ENCODE measurements at places on chromosomes 7 and 10.

GRCh38 chr7:121541457-121541856 is 145.3 kb upstream of the FAM3C start:
- no peak for DNase-seq

DNA sequence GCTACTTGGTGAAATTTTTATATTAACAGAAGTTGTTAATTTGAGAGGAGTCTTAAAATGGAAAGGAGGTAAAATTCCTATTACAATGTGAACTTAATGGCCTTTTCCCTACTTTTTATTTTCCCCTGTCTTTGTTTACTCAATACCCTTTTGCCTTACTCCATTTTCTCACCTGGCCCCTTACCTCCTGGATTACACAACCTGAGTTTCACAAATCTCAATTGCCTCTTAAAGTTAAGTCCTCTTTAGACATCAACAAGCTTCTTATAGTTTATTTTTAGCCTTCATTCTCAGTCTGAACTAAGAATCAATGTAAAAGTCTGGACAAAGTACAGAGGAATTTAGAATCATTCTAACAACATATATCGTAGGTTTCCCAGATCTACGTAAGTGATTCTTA is 247.0 kb downstream of the PCDH15 start:
- DNase-seq: peak; percentile 36

GRCh38 chr7:96320442-96320841 is 1.5 kb downstream of the SLC25A13 start:
- DNase-seq: no peak

- no peak for DNase-seq
These were observed 182.1 kb upstream of the CDC14C start for GRCh38 chr7:48742079-48742798.

- DNase-seq: no peak
These were observed 445 bp upstream of the PVRIG start for GRCh38 chr7:100219271-100219737.

DNA sequence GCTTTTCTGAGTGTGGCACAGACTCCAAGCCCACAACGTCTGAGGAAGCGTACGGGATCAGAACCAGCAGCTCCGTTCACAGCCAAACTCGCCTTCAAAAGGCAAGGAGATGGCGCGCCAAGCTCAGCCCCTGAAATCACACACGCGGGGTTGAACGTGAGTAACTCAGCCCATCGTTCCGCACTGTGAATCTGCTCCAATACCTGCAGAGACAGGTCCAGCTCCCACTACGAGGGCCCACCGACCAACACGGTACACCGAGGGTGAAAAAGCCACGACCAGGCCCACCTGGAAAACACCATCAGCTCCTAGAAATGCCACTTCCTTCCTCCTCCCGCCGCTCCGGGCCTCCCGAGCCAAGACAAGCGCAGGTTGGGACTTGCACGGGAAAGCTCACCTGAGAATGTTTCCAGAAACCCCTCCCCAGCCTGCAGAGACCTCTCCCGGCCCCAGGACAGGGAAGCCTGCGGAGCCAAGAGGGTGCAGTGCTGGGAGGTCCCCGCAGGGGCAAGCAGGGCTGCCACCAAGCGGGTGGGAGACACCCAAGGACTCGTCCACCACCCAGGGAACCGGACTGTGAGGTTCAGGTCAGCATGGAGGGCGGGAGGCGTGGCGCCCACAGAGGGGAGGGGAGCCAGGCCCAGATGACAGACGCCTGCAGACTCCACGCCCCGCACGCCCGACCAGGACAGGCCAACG is 93.9 kb upstream of the PDGFA start:
- DNase-seq: no peak

- DNase-seq: no peak
These were observed 10.0 kb upstream of the PCGF5 start for GRCh38 chr10:91210435-91210834.

DNA sequence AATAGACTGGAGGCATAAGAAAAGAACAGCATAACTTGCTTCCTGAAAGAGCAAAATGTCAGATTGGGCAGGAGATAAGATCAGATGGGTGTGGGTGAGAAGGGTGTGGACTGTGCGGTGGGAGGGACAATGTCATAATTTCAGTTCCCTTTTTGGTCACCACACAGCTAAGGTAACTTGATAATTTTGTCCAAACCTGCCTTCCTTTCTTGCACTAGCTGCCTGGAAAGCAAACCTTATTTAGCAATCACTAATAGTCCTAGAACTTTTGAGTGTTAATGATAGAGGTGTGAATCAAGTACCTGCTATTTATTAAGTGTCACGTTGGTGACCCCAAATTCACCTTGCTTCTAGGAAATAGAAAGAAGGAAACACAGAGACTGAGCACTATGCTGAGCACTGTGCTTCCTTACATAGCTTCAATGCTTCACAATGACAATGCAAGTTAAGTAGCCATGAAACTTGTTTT is 72.4 kb upstream of the SP4 start:
- no peak for DNase-seq

DNA sequence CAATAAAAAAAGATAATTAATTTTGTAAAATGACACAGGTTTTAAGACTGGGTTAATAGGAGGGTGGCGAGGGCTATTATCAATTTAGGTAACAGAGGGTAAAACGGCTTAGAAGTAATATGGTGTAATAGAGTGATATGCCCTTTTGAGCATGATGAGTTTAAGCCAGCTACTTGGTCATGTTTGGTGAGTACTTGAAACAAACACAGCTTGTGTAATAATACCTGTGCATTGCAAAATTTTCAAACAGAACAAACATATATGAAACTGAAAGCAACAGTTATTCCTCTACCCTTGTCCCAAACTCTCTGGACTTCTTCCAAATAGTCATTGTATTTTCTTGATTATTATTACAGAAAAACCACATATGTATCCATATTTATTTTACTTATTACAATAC is 241.7 kb downstream of the MAGI2 start:
- DNase-seq: peak; percentile 11

GRCh38 chr7:150514748-150515222 is at the start of gene GIMAP7:
Gene GIMAP7 (plus strand): TSS chr7:150514872. CDS start chr7:150519975, 5,103 bp downstream.
- DNase-seq: no peak

DNA sequence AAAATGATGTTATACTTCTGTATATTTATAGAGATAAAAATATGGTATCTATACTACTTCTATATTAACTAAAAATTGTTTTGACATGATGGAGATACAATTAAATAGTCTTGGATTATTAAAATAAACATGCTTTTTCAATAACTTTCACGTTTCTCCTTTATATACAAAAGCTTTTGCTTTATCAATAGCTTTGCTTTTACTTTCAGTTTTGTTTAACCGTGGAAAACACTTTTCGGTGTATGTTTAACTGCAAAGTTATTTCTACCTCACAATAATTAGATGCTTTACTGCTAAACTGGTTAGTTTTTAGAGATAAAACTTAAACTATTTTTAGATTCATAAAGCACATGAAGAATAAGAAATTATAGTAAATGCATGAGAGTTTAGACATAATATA is 432.1 kb upstream of the PCDH15 start:
- no peak for DNase-seq

GRCh38 chr7:80804589-80804988 is 114.3 kb downstream of the SEMA3C start:
- no peak for DNase-seq

- no peak for DNase-seq
These were observed 56.8 kb upstream of the DGKB start for GRCh38 chr7:14959339-14959738.

DNA sequence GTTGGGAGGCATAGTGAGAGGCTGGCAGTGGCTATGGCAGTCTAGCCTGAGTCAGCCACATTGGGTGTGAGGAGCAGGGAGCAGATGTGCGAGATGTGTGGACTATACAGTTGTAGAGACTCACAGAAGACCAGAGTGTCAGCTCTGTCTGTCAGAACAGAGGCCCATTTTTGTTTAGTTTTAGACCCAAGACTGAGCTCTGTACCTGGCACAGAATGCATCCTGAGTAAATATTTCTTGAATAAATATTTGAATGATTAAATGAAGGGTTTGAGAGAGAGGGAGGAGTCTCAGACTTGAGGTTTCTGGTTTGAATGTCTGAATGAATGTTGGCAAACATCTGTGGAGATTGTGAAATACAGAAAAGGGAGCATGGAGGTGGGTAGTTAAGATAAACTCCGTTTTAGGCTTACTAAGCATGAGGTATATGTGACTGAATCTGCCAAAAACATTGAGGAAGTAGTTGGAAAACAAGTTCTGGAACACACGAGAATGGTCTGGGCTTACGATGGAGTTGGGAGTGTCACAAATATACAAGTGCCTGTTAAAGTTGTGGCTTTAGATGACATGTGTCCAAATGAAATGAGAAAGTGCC is 3.6 kb downstream of the SEC23IP start:
- DNase-seq: peak; percentile 52

DNA sequence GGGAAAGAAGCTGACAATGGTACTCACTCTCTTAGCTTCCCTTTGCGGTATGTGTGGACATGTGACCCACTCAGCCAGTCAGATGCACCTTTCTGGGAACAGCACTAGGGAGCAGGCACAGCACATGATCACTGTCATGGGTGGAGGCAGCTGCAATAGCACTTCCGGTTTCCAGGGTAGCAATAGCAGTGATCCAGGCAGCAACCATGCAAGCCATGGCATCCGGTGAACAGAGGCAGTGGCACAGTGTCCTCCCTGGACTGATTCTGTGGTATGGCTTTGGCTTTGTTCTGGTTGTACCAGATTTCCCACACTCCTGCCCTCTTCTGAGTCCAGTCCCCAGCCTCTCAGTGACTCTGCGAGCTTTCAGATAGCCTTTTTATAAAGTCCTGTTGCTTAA is 86.8 kb upstream of the NAMPT start:
- DNase-seq: no peak

DNA sequence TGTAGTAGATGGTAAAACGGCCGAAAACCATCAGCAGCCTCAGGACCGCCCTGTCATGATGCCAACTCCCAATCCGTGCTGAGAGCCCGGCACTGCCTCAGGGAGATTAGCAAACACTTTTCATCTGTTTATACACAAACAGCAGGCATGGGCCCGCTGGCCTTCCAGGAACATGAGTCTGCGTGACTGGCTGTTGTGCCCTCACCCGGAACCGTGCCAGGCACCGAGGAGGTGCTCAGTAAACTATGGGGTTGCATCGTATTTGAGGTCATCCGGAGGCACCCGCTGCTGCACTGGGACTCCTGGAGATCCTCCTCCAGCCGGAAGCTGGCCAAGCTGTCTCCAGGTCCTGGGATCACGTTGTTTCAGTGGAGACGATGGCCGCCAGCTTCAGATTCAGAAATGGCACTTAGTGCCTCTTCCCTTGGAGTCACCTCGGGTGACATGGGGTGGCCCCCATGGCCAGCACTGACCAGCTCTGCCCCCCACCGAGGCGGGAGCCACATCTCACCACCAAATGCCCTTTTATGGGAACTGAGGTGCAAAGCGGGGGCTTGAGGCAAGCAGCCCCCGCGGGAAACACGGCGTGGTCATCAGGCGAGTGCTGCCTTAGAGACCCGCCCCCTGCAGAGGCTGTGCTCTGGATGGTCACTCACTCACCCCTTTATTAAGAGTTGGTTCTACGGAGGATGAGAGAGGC is 585.9 kb downstream of the PTPRN2 start:
- DNase-seq: no peak

DNA sequence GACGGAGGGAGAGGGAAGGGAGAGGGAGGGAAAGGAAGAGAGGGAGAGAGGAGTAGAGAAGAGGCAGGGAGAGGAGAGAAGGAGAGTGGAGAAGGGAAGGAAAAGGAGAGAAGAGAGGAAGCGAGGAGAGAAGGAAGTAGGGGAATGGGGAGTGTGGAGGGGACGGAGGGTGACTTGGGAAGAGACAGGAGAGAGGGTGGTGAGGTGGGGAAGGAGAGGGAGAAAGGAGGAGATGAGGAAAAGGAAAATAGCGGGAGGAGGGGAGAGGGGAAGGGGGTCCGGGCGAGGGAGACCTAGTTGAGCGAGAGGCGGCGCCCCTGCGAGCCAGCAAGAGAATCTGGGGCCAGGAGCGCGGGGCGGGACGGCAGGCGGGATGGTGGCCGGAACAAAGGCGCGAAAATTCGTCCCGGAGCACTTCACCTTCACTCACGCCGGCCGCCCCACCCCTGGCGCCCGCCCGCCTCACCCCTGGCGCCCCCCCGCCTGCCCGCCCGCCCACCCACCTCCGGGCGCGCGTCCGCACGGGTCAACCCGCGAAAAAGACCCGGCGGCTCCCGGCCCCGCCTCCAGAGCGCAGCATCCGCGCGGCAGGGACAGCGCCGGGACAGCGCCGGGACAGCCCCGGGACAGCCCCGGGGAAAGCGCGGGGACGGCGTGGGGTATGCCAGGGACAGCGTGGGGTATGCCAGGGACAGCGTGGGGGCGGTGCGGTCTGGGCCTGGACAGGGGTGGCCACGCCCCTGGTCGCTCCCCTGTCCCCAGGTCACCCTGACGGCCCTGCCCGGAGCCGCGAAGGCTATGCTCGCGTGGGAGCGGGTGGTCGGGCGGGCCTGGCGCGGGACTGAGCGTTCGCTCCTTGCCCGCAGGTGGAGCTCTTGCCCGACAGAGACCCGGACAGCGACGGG is 4.2 kb downstream of the VSTM2A start:
- DNase-seq: peak; percentile 10

GRCh38 chr10:72298592-72299519 is 25.1 kb downstream of the DDIT4 start:
- DNase-seq: no peak

GRCh38 chr10:49611816-49612512 is 1.9 kb downstream of the SLC18A3 start:
- DNase-seq: no peak

- no peak for DNase-seq
These were observed 414.7 kb upstream of the GHITM start for GRCh38 chr10:83724471-83725241.

DNA sequence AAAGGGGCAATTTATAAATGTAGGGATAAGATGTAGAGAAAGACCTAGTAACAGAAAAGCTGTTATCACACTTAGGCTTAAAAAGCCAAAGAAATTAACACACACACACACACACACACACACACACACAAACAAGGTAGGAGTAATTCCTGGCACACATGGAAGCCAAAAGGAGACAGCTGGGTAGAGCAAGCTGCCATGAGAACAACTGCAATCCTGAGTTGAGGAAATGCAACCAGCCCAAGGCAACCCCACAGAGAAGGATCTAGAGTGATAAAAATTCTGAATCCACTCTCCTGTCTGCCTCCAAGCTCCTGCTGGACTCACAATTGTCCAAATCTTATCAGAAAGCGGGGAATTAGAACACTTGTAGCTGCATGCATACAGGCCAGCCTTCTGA is 229.1 kb upstream of the DGKB start:
- DNase-seq: no peak

DNA sequence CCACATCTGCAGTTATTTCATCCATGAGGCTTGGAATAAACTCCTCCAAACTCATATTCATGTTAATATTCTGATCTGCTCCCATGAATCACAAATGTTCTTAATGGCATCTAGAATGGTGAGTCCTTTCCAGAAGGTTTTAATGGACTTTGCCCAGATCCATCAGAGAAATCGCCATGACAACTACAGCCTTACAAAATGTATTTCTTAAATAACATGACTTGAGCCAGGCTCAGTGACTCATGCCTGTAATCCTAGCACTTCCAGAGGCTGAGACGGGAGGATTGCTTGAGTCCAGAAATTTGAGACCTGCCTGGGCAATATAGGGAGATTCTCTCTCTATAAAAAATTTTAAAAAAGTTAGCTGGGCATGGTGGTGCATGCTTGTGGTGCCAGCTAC is 102.1 kb upstream of the TMEM168 start:
- DNase-seq: no peak

- no peak for DNase-seq
These were observed 198.5 kb downstream of the CACNA2D1 start for GRCh38 chr7:82244947-82245517.

GRCh38 chr7:152335900-152336571 is 99.8 kb downstream of the KMT2C start:
- no peak for DNase-seq

GRCh38 chr10:78686444-78687060 is 382.2 kb upstream of the ZMIZ1 start:
- no peak for DNase-seq
